Stimulated activated CD4-positive, alpha-beta T cell treated with anti-CD3 and anti-CD28 coated beads, Interleukin-1b, Interleukin-23, amount 100 ng/mL, for 4 hours (primary cell): ENCODE measurements at places on chromosomes 12 and 14.

DNA sequence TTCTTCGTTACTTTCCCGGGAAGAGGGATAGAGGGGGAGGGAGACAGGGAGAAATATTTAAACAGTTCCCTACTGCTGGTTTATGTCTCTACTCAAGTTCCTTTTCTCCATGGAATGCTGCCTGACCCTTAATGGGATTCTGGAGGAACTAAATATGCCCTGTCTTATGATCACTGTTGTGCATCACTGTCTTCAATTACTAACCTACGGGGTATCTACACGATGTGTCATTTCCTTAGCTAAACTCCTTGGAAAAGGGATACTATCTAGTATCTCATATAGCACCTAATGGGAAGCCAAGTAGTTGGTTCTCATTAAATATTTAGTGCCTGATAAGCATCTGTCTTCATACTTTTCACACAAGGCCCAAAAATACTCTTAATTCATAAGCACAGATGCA lies 37.5 kb upstream of the FBLN5 start:
- DNase-seq = no peak

DNA sequence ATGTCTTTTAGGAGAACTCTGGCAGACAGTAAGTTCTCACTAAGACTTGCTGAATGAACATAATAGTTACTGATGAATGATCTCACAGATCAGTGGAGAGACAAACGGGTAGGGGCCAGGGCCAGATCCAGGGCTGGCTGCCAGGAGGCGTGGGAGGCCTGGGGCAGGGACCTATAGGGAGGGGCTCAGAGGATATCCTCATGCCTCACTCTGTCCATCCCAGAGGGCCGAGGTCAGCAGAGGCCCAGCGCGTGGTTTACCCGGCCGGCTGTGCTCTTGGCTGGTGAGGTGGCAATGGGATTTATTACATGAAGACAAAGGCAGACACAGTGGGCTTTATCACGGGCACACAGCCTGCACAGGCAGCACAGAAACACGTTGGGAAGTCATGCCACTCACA lies 85.4 kb downstream of the CHGA start:
- no peak for DNase-seq

DNA sequence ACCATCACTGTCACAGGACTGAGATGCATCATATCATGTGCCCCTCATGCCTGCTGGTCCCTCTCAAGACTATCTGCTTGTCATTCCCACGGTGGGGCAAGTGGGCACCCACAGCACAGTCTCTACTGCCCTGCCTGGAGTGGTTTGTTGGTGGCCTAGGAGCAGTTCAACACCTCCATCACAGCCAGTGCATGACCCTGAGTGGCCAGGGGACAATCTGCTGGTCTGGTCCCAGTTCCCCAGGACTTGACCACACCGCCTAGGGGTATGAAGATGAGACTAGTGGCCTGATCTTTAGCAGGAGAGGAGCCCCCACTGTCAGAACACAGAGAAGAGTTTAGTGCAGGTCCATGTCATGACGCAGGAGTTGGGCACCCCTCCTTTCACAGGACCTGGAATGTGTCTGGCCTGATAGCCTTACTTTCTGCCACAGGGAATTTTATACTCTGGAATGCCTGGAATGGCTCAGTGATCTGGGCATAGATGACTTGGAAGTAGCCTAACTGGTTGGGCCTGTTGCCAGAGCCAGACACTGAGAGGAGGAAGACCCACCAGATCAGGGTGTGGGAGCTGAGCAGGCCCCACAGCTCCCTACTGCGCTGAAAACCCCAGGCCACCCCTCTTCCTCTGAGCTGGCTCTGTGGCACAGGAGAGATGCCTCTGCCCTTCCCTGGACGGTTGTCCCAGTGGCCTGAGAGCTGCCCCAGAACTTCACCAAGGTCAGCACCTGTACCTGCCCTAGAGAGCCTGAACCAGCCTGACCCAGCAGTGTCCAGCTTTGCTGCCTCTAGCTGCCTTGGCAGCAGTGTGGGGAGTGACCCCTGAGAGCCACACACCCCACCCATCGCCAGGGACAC lies 83.3 kb downstream of the PUS7L start:
- no peak for DNase-seq

GRCh38 chr14:74927225-74927624 lies 4.2 kb upstream of the RPS6KL1 start:
- no peak for DNase-seq

DNA sequence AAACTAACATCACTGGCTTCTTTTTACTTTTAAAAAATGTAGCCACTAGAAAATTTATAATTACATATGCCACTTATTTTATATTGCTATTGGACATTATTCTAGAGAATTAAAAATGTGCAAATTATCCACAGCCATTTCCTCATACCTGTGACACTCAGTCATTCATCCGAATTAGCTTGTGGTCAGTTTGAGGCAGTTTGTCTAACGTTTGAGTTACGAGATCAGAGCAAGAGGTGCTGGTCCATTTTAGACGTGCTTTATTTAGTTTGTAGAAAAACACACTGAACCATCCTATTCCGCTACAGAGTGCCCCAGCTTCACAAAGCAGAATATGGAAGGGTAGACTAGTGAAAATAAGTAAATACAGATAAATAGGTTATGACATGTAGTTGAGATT lies 513.0 kb downstream of the NRXN3 start:
- DNase-seq = no peak

DNA sequence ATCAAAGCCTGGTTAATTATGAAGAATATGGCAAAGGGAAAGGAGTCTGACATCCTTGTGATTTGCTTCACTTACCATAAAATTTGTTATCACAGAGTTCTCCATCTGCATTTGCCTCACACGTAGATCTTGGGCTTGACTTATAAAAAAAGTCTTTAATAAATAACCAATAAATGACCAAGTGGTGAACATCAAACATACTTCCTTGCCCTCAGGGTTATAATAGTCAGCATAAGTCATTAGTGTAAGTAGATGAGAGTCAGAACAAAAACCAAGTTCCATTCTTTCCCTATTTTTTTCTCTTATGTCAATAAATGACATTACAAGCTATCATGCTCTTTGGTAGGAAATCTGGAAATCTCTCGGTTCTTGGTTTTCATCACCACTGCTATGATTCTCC lies 635.4 kb upstream of the ATXN7L3B start:
- no peak for DNase-seq

- DNase-seq = no peak
Measured at GRCh38 chr14:103765526-103765925, 49.9 kb downstream of the ZFYVE21 start.

DNA sequence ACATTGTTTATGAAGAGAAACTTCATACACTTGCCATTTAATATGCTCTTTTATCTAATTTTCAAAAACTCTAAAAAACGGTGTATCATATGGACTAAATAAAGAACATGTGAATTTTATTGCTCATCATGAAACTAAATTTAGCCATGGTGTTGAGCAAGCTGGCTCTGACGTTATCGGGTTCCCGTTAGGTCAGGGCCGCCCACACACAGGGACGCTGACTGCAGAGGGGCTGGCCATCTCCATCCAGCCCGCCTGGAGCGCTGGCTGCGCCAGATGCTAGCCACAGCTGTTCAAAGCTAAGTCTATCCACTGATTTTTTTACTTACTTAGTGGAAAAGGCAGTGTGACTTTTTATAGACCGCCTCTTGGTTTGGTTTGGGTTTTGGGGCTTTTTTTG lies 36.5 kb upstream of the DYNC1H1 start:
- no peak for DNase-seq

- no peak for DNase-seq
Measured at GRCh38 chr14:79281244-79282152, 929.8 kb downstream of the DIO2 start.

GRCh38 chr12:23621900-23622299 lies 327.6 kb downstream of the SOX5 start:
- DNase-seq = no peak

DNA sequence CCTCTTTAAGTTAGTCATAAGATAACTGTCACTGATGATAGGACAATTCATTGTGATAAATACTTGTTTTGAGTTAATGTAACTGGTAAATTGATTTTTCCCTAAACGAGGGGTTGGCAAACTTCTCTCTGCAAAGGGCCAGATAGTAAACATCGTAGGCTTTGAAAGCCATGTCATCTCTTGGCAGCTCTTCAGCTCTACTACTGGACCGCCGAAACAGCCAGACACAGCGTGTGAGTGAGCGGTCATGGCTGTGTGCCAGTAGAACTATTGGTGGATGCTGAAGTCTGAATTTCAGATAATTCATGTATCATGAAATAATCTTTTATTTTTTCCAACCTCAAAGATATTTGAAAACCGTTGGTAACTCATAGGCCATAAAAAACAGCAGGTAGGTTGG lies 9.9 kb downstream of the PIWIL1 start:
- DNase-seq = no peak

- no peak for DNase-seq
Measured at GRCh38 chr12:51162217-51162616, 10.7 kb downstream of the TFCP2 start.

- DNase-seq = no peak
Measured at GRCh38 chr14:93861836-93862235, 65.3 kb upstream of the FAM181A start.

DNA sequence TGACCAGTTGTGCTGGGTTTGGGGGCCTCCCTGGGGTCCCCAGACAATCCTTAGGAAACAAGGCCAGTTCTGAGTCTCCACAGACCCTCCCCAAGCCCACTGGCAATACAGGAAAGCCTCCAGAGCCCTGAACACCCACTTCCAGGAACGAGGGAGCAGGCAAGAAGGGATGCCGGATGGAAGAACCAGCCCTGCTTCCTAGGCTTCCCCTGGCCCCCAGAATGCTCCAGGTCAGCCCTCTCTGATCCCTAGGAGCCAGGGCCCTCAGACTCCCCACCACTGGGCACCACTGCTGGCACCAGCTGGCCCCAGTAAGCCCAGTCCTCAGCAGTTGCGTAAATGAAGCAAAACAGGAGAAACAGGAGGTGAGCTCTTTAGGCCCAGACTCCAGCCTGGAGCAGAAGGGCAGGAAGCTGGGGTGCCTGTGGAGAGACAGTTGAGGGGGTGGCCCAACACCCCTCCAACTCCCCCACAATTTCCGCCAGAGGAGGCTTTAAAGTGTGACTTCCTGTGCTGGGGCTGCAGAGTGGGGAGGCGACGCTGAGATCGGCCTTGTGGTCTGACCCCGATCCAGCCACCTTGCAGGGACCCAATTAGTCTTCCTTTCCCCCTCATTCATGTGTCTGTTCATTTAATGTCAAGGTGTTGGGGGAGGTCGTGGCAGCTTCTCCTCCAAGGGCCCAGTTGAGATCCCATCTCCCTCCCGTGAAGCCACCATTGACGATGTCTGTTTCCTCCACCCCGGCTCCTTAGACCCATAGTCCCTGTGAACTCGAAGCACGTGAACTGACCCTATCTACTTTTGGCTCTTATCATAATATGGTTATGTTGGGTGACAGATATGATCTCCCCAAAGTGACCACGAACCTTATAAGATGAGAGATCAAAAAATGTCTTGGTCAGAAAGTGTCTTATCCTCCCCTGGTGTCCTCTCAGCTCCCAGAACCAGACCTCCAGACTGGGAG lies 4.7 kb downstream of the TNFRSF1A start:
- DNase-seq = no peak

GRCh38 chr14:51392416-51392815 lies 152.4 kb downstream of the TMX1 start:
- DNase-seq = no peak

- DNase-seq = no peak
Measured at GRCh38 chr12:76101739-76102385, 17.4 kb upstream of the NAP1L1 start.

DNA sequence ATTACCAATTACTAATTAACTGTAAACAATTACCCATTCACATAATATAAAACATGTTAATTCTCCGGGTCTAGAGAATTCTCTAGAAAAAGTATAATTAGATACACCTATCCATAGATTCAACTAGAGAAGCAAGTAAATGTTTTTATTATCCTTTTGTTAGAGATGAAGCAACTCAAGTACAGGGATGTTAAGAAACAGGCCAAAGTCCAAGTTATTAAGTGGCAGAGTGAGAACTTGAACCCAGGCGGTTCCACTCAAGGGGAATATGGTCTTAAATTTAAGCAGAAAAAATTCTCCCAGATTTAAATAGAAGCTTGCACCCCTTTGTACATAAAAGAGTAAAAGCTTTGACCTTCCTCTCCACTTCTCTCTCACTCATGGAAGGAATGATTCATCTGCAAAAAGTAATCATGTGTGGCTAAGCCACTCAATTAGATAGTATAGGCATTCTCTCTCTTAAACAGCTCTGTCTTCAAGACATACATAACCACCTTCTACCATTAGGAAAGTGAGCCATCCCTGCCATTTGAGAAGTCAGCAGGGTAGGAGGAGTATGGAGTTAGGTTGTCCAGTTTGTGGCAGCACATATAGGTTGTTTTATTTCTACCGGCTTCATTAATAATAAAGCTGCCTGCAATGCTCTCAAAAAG lies 34.1 kb downstream of the ERGIC2 start:
- DNase-seq = no peak

GRCh38 chr14:25836636-25837035 lies 761.2 kb downstream of the NOVA1 start:
- DNase-seq = no peak

- DNase-seq = no peak
Measured at GRCh38 chr14:72582582-72582981, 311.3 kb downstream of the DPF3 start.

DNA sequence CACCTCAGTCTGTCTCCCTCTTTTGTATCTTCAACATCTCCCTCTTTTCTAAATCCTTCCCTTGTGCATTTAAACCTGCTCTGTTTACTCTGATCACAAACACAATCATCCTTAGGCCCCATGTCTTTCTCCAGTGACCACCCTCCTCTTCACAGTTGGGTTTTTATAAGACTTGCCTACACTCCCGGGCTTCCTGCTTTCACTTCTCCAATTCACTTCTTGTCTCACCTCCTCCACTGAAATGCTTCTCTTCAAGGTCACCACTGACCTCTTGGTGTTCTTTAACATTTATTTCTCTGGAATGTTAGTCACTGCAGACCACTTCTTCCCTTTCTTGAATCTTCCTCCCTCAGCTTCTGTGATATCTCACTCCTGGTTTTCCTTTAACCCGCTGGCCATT lies 8.7 kb upstream of the SMCO2 start:
- DNase-seq = no peak

DNA sequence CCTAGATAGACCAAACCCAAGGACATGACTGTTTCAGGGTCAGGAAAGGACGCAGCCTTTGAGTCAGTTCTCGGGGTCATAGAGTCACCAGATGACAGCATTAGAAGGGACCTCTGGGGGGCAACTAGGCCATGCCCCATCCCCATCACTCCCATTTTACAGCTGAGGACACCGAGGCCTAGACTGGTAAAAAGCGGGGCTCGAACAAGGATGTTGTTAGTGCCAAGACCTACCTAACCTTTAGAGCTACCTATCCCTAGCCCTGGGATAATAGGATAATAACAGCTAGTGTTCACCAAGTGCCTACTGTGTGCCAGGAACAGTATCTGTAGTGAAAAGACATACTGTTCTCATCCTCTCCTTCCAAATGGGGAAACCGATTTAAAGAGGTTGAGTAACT lies 48.7 kb downstream of the PLEKHG3 start:
- DNase-seq = no peak

DNA sequence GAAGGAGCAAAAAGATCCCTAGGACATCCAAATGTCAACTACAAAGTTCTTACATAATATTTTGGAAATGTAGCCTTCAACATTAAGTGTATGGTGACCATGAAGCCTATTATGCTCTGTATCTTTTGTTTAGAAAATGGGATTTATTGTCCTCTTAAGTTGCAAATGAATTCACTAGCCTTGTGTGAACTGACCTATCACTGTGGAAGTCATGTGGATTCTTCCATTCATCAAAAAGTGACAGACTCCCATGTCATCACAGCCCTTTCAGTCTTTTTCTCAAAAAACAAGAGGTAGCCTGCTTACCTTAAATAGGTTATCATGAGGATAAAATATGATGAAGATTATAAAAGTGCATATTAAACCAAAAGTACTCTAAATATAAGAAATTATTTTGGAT lies 179.9 kb downstream of the GRIP1 start:
- no peak for DNase-seq
